ENCODE measurements at places on chromosomes 4 and X. TPM values are rescaled to one million over a fixed set of nuclear protein-coding genes. Genes with fewer than 3 reads are reported as not detected.

NLRP2B gene
- total RNA-seq: not detected

AGA gene
- total RNA-seq: 27.4 TPM

DNA sequence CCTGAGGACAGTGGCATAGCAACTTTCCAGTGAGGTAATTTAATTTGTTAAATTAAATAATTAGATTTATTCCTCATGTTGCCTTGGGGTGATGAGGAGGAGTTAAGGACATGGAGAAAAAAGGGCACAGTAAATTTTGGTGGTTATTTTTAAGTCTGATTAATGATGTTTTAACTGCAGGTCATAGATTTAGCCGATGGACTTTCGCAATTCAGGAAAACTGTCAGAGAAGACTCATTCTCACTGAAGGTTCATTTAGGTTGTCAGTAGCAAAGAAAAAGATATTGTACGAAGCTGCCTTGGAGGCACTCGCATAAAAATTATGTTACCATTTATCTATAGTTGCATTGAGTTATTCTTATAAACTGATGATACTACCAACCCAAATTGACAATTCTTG lies 164.2 kb upstream of the PITX2 start:
- DNase-seq: no peak

SLIT2 gene
- total RNA-seq: not detected
